ENCODE measurements at places on chromosomes 4 and X. TPM values are rescaled to one million over a fixed set of nuclear protein-coding genes. Genes with fewer than 3 reads are reported as not detected.

DNA sequence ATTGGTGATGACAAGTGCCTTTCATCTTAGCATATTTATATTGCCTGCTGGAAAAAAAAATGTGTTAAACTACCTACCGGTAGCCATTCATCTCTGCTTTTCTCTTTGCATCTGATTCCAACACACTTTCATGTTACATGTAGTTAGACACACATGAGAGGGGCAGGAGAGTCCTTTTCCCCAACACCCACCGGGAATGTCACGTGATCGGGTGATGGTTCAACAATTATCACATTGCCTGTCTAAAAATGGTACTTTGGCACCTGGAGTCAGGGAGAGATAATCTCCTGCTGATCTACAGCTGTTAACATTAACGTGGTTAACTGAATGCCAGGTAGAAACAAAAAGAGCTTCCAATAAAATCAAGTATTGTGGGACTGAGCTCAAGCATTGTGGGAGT, 19.6 kb upstream of the PBDC1 start:
- no peak for DNase-seq

DNA sequence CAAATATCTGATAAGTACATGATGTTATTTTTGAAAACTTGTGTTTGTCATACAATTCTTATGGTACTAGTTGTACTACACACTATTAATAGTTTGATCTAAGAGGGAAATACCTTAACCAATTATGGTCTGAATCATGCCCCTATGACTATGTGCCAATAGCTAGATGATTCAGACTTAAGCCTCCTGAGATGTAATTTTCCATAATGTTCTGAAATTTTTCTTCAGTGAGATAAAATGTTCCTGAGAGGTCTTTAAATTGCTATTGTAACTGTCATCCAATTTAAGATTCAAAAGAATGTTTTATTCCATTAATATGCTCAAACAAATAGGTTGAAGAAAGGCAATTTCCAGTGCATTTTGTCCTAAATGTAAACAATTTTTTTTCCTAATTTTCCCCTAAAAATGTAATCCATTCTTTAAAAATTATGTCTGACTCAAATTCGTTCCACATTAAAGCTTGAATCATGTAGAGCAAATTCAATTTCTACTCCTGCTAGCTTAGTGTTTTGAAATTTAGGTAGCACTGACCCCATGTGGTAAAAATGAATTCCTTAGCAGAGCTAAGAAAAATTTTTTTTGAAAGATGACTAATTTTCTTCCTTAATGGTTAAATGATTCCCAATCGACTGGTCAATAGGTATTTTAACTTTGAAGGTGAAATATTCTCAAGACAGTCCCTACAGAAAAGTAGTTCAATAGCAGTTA, 49.1 kb downstream of the APOOL start:
- no peak for DNase-seq

The BEX1 gene
- total RNA-seq: 144 TPM

The ADH6 gene
- total RNA-seq: not detected

The PLXNA3 gene
- total RNA-seq: 67.1 TPM
